ENCODE measurements at places on chromosomes 7 and 10.

- DNase-seq, result no peak
Measured at GRCh38 chr7:38880454-38880853, 28.5 kb downstream of the VPS41 start.

DNA sequence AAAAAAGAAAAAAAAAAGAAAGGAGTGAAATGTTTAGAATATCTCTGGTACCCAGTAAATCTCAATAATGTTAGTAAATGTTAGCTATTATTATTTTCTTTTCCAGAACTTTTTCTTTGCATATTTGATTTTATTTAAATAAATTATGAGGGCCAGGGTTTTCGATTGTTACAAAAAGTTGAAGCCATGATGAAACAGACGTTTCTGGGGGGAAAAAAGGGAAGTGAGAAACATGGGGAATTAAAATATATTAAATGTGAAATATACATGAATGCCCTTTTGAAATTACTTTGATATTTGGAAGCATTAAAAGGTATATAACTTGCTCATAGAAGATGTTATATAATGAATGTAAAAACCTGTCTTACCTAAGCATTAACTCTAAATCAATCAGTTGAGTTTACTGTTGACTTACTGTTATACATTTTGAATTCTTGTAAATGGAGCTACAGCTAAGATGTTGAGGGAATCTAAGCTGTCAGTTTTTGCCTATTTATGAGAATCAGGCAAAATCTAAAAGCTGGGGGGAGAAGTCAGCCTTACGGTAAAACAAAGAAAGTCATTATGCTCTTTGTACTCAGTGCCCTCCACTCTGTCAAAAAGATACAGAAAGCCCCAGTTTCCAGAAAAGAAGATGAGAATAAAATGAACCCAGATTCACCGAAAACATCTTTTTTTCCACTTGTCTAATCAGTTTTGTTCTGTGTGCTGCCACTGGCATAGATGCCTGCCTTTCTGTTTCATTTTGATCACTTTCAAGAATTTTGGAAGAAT is 30.0 kb upstream of the KDM7A start:
- no peak for DNase-seq

DNA sequence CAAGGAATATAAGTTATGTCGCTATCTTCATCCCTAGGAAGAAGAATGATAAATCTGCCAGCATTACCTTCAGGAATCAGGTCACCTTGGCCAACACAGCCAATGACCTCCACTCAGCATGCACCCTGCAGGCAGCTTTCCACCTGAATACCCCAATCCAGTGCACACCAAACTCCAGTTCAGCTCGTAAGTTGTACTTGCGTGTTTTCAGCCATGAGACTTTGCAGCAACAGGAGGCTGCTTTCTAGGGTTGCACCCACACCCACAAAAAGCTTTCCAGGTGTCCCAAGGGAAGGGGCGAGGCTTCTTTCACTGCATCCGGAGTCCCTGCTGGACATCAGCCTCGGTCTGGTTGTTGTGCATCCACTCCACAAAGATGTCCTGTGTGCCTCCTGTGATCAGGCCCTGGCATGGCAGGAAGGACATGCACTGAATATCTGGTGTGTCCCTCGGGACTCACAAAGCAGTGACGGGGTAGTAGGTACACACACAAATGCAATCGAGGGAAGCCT is 282.9 kb downstream of the GRID1 start:
- no peak for DNase-seq

GRCh38 chr10:47077386-47077785 is 166.2 kb downstream of the PTPN20 start:
- no peak for DNase-seq

GRCh38 chr10:47283101-47283630 is 16.8 kb upstream of the GDF10 start:
- DNase-seq, result no peak

- no peak for DNase-seq
Measured at GRCh38 chr10:88232983-88233543, 350.1 kb downstream of the RNLS start.

DNA sequence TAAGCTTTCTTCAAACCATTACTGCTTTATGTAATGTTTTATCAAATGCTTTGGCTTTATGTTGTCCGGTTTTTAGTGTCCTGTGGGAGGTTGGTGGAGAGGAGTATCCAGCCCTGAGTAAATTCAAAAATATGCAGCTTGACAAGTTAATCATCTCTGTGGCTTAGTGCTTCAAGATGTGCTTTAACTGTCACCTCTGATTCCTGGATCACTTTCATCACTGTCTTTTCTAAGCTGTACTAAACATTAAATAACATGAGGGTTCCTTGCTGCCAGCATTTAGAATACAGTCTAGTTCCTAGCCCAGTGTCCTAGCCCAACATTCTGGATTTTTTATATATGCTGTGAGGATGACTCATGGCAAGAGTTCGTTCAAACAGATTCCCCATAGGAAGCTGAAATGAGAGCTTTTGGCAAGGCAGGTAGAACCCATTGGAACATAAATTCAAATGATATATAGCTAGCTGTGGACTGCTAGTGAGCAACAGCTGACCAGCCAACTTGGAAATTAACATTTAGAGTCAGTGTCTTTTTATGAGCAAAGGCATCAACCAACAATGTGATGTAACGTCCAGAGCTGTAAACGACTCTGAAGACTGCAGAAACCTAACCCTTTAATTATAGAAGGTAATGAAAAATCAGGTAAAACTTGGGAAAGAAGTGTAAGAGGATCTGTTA is 80.6 kb upstream of the OIT3 start:
- no peak for DNase-seq

- no peak for DNase-seq
Measured at GRCh38 chr7:102966465-102966864, 53.7 kb downstream of the LRRC17 start.

DNA sequence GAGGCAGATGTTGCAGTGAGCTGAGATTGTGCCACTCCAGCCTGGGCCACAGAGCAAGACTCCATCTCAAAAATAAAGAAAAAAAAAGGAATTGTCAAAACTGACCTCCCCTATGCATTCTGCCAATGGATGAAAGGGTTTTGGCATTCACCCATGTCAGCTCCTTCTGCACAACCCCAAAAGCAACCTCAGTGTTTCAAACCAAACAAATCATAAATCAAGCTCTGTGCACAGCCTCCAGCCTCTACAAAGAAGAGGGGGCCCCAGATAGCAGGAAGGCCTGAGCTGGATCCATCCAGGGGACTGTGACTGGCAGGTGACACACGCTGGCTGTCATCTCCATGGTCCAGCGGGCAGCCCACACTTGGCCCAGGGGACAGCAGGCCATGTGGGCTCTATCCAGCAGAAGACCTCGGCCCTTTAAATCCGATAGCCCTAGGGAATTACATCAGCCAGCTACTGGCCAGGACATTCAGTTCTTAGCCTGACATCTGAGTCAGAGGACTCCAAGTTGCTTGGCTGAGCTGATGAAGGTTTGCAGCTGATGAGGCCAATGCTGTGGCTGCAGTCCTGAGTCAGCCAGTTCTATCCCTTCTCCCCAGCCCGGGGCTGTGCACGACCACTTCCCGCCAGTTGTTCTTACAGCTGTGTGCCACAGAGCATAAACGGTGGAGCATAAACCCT is 52.0 kb upstream of the FIGNL1 start:
- DNase-seq, result no peak

DNA sequence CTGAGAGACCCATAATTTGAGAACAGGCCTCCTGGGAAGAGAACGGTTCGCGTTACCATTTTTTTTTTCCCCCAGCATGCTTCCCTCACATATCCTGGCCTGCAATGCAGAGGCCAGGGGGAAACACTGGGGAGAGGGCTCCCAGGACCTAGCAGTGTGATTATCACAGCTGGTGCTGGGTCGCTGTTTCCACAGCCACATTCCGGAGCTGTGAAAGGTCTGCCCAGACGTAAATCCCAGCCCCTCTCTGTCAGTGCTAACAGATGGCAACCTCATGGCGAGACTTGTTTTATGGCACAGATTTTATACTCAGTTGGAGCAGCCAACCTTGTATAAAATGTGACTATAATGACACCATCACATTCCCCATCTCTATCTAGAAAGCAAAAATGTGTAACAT is 150.5 kb downstream of the PLXDC2 start:
- no peak for DNase-seq

- DNase-seq, result no peak
Measured at GRCh38 chr10:132392811-132393694, 3.9 kb upstream of the PWWP2B start.

- no peak for DNase-seq
Measured at GRCh38 chr10:116589926-116590325, 833 bp upstream of the PNLIPRP1 start.

DNA sequence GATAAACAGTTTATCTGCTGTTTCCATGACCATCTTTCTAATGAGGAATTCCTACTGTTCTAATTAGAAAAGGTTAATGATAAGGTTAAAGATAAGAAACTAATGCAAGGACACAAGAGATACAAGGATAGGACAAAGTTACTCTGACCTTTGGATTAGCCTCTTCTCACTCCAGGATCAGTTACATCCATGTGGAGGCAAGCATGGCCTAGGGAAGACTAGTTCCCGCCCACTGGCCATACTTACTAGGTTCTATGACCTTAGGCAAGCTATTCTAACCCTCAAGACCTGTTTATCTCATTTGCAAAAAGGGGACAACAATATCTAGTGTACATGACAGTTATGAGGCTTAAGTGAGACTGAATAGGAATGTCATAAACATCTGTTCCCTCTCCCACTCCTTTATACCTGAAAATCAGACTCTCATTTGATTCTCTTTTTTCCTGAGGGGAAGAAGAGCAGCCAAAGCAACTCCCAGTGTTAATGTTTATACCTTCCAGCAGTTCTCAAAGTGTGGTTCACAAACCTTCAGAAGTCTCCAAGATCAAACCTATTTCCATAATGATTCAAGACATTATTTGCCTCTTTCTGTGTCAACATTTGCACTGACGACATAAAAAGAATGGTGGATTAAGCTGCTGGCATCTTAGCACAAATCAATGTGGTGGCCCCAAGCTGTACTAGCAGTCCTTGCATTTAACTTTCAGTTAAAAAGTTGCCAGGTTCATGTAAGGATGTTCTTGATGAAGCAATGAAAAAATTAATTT is 72.0 kb downstream of the SRPK2 start:
- DNase-seq, result no peak

GRCh38 chr10:29980084-29980483 is 79.3 kb downstream of the JCAD start:
- no peak for DNase-seq

GRCh38 chr10:69506487-69506833 is 55.2 kb downstream of the TSPAN15 start:
- DNase-seq, result no peak

DNA sequence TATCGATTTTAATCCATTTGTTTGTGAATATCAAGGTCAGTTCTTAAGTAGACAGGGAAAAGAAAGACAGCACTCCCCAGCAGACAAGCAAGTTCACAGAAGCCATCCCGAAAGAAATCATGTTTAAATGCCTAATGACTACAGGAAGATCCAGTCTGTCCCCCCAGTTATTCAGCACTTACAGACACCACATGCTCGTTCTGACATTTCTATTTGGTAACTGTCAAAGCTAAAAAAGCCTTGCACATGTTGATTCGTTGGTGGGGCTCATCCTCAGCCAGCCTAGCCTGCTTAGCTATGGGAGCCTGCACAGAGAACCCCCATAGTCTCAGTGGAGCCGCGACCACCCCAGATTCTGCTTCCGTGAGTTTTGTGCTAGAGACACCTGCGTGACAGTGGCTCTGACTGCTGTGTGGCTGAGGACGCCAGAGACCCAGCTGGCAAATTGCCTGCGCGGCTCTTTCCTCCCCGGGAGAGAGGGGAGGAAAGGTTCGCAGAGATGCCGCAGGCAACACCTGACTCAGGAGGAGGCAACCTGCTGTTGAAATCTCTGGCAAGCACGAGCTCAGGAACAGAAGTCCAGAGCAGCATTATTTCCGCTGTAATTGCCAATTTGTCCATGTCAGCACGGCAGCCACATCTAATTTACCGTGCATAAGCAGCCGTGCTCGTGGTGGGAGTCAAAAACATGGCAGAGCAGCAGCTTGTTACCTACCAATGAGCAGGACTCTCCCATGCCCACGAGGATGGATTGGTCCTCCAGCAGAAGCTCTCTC is 194.2 kb downstream of the GPAM start:
- no peak for DNase-seq

GRCh38 chr10:118003126-118003525 is 43.6 kb downstream of the RAB11FIP2 start:
- DNase-seq, result no peak

DNA sequence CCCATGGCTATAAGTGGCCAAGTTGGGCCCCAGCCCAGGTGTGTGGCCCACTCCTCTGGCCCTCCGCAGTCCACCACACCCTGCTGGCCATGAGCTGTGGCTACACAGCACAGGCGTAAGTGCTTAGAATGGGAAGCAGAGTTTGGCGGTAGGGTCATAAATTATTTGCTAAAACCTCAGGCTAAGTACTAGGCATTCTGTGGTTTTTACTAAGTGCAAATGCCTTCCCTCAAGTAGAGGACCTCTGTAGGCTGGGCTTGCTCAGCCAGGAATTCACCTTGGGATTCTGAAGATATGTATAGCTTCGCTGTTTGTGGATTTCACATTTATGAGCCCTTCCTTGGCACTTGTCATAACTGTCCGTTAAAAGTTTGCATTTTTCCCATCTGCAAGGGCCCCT is 44.8 kb upstream of the LOXL4 start:
- DNase-seq, result no peak

DNA sequence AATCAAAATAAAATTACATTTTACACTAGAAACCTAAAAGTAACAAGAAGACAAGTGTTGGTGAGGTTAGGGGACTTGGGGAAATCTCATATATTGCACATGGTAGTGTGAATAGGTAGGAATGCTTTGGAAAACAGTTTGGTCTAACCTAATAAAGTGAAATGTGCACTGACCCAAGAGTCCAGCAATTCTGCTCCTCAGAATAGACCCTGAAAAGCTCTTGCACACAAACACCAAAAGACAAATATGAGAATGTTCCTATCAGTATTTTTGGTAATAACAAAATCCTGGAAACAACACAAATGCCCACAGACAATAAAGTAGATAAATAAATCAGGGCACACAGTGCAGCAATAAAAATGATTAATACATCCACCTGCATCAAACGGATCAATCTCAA is 165.7 kb downstream of the GRID1 start:
- no peak for DNase-seq

- no peak for DNase-seq
Measured at GRCh38 chr7:159070431-159071148, 74.1 kb downstream of the VIPR2 start.

DNA sequence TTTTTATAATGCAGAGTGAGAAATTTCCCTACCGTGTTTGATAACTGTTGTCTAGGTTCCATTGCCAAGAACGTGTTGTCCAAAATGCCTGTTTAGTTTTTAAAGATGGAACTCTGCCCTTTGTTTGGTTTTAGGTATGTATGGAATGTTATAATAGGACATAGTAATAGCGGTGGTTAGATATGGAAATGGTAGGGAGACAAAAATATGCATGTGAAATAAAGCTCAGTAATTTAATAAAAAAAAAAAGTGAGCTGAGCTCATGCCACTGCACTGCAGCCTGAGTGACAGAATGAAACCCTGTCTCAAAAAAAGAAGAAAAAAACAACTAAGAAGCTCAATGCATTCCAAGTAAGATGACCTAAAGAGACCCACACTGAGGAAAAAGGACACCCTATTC is 72.9 kb downstream of the ZNF783 start:
- DNase-seq, result no peak

GRCh38 chr7:2354186-2354938 is at the start of gene EIF3B:
Gene EIF3B (plus strand): TSS chr7:2354827. CDS start chr7:2354922, 95 bp downstream.
- DNase-seq, result peak; percentile 100

- no peak for DNase-seq
Measured at GRCh38 chr7:140225562-140226249, 48.9 kb upstream of the KDM7A start.

- no peak for DNase-seq
Measured at GRCh38 chr7:30093420-30093952, 41.3 kb upstream of the MTURN start.
